Upper lobe of right lung (tissue), 1 donor: ENCODE measurements at places on chromosomes 12 and 14.
A peak's percentile ranks its signal among the peaks of the same experiment; 100 is the strongest.

DNA sequence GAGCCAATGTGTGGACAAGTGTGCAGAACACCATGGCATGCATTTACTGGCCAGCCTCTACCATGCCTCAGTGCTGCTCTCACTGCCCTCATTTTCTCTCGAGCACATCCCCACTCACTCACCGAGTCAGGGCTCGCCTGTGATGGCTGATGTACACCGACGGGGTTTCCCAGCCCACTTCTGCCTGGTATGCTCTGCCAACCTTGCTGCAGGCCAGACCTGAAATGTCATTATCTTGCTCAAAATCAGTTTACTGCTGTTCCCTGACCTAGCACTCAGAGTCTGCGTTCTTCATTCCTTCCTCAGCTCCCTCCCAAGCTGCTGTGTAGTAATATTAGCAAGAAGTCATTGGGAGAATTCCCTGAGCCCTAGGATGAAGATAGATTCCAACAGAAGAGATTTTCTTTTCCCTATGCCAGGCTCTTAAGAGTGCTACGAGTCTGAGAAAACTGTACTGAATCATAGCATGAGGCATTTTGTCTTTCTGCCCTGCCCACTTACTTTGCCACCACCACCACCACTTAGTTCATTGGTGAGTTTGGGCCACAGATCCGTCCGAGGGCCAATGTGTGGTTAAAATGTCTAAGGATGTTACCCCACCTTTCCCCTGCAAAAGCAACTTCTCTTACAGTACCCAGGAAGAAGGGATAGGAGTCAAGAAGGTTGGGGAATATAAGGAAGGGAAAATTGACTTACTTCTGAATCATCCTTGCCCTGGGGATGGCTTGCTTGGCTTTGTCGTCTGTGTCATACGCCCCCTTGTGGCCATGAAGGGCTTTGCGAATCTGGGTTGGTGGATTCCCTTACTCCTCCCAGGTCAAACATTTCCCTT, 51.0 kb downstream of the BMAL2 start:
- DNase-seq = peak; percentile 71

DNA sequence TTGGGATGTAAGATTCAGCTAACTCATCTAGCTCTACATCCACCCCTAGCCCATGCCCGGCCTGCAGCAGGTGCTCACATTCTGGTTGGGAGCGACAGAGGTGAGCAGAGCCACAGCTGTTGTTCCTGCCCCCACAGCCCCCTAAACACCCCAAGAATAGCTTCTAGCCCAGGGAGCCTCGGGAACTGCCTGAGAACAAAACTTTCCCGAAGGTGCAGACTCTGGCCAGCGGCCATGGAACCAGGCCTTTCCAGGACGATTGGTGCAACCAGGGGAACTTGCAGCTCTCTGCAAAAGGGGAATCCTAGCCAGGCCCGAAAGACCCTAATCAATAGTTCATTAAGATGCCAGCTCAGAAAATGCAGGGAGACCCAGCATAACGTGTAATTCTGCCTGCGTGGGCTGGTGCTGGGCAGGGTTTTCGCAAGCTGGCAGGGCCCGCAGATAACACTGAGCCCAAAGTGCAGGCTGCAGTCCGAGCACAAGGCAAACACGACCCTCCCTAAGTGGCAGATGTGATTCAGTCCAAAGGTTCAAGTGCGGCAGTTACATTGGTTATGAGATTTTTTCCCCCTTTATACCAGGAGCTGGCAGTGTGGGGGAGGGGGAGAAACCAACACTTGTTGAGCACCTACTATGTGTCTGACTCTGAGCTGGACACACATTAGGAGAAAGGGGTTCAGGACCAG, 122.5 kb upstream of the MAP1LC3B2 start:
- no peak for DNase-seq

GRCh38 chr12:88953029-88953586, 372.8 kb upstream of the KITLG start:
- no peak for DNase-seq

- peak; percentile 75 for DNase-seq
Measured at GRCh38 chr12:6336889-6337853, 4.7 kb downstream of the TNFRSF1A start.

DNA sequence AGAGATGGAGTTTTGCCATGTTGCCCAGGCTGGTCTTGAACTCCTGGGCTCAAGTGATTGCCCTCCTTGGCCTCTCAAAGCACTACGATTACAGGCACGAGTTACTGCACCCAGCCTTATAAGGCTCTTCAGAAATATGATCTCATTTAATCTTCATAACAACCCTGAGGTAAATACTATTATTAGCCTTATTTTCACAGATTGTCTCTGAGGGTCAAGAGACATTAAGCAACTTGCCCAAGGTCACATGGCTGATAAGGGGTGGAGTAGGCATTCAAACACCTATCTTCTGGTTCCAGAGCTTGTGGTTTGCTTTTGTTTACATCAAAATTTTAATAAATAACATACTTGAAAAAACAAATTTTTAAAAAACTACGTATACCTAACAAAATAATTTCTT, 5.1 kb downstream of the PRKAG1 start:
- no peak for DNase-seq

GRCh38 chr12:65593239-65593701, 231.0 kb upstream of the HMGA2 start:
- DNase-seq = no peak

DNA sequence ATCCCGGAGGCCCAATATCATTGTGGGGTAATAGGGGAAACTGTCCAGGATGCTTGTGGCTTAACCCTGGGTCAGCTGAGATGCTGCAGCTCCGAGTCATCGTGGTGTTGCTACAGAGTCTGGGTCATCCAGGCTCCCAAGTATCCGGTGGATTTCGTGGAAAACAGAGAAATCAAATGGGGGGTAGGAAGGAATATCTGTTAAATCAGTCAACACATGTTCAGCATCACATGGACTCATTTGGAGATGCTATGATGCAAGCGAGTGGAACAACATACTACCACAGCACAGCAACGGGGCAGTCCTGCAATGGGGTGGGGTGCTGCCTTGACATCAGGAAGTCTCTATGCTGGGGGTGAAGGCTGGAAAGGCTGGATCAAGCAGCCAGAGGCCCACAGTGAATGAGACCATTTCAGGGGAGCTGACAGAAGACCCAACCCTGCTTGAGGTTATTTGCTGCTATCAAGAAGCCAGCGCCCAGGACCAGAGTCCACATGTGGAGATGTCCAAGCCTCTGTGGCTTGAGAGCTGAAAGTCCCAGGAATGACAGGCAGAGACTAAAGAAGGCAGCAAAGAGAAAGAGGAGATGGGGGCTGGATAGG, 22.9 kb downstream of the VDR start:
- no peak for DNase-seq

DNA sequence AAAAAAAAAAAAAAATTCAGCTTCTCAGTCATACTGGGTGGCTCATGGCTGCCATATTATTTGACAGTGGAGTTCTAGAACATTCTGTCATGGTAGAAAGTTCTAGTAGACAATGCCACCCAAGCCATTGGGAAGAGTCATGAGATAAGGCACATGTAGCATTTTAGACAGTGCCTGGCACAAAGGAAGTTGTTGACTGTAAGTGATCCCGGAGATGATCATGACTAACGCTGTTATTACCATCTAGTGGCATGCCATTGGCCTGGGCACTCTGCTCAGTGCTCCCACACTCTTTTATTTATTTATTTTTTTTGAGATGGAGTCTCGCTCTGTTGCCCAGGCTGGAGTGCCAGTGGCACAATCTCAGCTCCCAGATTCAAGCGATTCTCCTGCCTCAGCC, 80.4 kb downstream of the FOXN4 start:
- no peak for DNase-seq

DNA sequence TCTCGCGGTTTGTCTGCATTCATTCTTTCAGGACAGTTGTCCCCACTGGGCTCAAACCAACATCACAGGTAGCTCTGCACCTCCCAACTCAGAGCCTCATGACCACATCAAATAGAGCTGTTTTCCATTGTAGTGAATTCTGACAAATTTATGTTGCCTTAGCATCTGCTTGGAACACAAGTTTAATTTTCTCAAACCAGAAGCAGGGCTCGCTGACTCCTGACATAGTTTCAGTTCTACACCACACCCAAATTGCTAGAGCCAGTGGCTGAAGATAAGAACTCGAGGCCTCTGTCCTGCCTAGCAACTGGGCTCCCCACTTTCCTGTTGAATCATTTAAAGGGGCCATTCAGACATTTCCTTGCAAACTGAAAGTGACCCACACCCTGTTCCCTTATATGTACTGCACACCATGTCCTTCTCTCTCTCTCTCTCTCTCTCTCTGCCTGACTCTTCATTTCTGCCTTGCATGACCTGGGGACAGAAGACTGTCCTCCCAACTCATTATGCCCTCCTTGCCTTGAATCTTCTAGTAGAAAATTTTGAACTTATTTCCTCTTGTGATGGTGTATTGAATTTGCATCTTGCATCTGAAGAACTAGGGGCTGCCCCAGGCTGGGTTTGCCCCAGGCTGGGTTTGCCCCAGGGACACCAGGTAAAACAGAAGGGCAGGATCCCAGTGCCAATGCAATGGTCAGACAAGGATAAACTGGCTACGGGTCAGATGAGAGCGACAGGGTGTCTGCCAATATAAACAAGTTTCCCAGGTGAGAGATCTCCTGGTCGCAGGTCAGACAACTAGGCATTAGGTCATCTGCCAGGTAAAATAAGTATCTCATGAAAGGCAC, 9.7 kb upstream of the WSCD2 start:
- no peak for DNase-seq

- DNase-seq = no peak
Measured at GRCh38 chr14:23356662-23357061, 4.0 kb upstream of the SLC22A17 start.

- DNase-seq = no peak
Measured at GRCh38 chr14:61537563-61538463, 157.5 kb upstream of the HIF1A start.

GRCh38 chr12:6615802-6616201, 8.6 kb upstream of the CHD4 start:
- DNase-seq = no peak

DNA sequence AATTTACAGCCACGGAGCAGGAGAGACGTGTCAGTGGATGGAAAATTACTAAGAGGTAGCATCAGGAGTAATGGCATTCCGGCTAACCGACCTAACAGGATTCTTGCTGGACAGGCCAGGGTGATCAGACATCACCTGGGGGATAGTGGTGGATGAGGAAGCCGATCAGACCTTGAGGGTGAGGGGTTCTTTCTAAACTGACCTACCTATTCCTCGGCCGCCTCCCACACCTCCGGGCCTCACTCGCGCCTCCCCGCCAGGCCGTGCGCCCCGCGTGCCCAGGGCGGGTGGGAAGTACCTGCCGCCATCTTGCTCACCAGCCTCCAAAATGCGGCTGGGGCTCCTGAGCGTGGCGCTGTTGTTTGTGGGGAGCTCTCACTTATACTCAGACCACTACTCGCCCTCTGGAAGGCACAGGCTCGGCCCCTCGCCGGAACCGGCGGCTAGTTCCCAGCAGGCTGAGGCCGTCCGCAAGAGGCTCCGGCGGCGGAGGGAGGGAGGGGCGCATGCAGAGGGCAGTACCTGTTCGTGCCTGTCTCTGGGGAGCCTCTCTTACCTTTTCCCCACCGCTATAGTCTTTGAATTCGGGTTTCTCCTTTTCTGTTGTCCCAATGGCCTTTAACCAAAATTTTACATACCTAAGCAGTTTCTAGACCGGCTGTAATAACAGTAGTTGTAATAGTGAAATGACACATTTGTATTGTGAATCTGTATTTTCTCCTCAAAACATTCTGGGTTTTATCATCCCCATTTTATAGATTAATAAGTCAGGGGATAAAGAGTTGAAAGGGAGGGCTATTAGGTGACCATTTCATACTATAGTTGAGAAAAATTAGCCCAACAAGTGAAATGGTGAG, at the start of gene TMPRSS12:
TMPRSS12 (plus strand) TSS at position 290 of the 857 bp plus-strand sequence; CDS start at position 329, 39 bp downstream.
- DNase-seq = peak; percentile 78

- no peak for DNase-seq
Measured at GRCh38 chr14:92451245-92451644, 62.3 kb upstream of the RIN3 start.

GRCh38 chr12:75982979-75983660, 48.5 kb downstream of the PHLDA1 start:
- DNase-seq = no peak

DNA sequence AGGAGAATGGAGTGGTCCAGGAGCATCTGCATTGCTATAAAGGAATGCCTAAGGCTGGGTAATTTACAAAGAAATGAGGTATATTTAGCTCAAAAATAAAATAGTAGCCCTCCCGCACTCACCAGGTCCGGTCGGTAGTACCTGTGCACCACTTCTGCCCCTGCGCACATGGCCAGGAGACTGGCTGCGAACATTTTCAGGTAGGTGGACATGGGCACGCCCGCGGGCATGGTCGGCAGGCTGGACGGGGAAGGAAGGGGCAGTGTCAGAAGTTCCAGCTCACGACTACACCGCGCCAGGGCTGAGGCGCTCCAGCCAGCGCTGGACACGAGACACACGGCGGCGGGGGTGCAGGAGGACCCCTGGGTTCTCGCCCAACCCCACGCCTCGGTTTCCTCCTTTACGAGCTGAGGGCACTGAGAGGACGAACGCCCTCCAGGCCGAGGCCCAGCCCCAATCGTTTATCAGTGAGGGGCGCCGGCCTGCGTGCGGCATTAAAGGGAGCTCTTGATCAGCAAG, 9.1 kb upstream of the TDG start:
- DNase-seq = no peak

DNA sequence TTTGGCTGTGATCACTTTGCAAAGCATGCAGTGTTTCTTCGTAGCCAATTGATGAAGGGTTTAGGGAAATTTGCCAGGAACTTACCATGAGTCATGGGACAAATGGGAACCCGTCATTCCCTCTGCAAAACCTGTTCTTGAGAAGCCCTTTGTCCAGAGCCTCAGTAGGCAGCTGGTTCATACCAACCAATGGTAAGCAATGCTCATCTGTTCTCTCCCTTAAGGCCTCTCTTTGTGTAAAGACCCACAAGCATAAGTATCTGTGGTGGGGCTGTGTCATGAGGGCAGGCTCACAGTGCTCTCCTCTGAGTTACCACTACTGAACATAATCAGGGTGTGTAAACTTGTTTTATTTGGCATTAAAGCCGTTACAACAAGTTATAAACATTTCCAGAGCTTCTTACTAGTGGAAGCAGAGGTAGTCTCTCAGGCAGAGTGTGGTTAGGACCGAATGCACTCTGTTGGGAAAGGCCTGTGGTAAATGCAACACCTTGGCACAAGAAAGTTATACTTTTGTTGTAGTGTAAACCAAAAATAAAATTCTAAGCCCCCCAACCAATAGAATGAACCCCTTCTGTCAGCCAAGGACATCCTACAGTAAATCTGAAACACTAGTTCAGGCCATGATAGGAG, 119.8 kb downstream of the SINHCAF start:
- DNase-seq = no peak

DNA sequence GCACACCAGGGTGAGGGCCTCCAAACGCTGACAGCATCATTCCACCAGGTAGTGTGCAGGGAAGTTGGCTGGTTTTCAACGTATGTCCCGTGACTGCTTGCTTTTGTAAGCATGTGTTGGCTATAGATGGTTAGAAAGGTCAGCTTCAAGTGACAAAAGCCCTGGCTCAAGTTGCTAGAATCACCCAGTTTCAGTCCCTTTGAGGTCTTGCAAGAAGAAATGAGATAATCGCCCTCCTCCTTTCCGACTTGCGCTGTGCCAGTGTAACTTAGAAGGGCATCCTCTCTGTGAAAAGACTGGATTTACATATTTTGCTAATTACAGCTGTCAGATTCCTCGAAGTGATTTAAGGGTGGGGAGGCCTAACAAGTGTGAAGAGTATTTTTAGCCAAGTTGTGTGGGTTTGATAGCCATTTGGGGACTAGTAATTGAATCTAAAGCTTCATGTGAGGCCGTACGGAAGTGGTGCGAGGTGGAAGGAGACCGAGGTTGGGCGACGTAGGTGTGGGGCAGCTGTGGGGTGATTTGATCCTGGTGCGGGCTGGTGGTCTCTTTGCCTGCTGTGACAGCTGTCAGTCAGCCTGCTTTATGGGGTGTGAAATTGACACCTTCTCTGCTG, 94.7 kb downstream of the CHST11 start:
- no peak for DNase-seq

GRCh38 chr14:58941629-58942028, 246.8 kb upstream of the DAAM1 start:
- no peak for DNase-seq
